NCI-H1048 (cell line): ENCODE measurements at places on chromosomes 3 and 15.

- DNase-seq, result no peak
Measured at GRCh38 chr3:138186221-138186620, 880 bp upstream of the ARMC8 start.

GRCh38 chr3:169578381-169579024 lies 85.0 kb downstream of the MECOM start:
- no peak for DNase-seq

DNA sequence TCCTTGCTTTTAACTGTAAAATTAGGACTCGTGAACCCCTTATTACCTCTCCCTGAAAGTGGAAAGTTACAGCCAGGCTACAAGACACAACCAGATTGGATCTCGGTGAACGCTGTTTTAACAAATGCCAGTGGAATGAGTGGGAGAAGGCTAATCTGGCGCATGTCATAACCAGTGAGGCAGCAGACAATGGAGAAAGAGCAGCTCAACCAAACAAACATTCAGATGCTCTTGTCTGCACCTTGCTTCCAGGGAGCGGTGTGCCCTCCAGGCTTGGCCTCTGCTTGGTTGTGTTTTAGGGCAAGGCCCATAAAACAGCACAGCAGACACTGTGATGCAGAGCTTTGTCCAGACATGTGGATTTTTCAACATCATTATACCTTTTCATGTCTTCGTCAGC lies 45.9 kb upstream of the ATP1B3 start:
- no peak for DNase-seq

DNA sequence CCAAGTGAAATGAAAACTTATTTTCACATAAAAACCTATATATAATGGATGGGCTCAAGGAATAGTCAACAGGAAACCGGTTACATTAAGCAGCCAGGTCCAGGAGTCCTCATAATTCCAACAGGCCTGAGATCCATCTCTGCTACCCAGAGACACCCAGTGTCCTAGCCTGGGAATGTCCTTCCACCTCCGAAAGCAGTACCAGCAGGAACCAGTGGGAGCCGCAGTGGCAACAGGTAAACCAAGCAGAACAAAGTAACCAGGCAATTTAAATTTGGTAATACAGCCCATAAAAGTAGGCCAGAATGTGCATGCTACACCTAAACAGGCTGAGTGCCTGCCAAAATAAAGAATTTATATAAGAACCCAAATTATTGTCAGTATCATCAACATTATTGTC lies 195.6 kb downstream of the ZBBX start:
- DNase-seq, result no peak

DNA sequence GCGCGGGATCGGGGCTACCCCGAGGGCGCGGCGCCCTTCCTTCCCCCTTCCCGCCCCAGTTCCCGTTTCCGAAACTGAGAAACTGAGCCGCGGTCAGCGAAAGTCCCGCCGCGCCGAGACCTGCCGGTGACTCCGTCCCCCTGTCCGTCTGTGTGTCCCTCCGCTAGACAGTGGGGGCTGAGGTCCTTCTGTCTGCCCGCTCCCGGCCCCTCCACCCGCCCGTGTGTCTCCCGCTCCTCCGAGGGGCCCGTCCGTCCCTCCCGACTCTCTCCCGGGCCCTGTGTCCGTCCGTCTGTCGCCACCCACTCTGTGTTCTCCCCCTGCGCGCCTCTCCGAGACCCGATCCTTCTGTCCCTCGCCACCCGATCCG lies 426 bp downstream of the PRKCD start:
- DNase-seq, result no peak
